ENCODE measurements at places on chromosomes 13 and 19. TPM values are rescaled to one million over a fixed set of nuclear protein-coding genes. Genes with fewer than 3 reads are reported as not detected.

DNA sequence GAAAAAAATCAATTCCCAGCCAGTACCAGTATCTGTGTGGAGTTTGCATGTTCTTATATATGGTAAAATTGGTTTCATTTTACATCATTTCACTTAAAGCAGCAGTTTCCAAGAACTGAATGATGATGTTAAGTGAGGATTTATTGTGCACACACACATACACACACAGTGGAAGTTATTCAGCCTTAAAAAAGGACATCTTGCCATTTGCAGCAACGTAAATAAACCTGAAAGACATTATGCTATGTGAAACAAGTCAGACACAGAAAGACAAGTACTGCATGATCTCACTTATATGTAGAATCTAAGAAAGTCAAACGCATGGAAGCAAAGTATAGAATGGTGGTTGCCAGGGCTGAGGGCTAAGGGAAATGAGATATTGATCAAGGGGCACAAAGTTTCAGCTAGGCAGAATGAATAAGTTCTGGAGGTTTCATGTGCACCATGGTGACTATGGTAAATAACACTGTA lies 5.3 kb downstream of the SIGLECL1 start:
- no peak for DNase-seq

- no peak for DNase-seq
Measured at GRCh38 chr19:19304186-19304965, 15.9 kb downstream of the SUGP1 start.

The MYH14 gene
- 81.4 TPM for total RNA-seq

GRCh38 chr13:69092615-69093322 lies 1014.9 kb upstream of the ATXN8OS start:
- DNase-seq = no peak

The TUBA3C gene
- total RNA-seq = not detected

The GJB6 gene
- not detected for total RNA-seq

DNA sequence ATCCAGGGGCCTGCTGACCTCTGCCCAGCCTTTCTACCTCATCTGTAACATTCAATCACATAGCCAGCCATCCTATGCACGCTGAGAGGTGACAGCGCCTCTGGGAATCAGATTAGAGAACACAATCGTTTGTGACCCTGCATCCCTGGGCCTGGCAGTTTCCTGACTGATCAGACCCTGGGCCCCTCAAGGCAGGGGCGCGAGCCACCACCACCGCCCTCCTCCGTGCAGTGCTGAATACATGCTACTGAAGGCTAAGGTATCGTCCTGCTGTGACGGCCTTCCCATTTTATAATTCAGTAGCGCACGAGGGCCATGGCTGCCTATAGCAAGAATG lies 1.3 kb downstream of the TMTC4 start:
- DNase-seq = peak; percentile 68

All from kidney (tissue), 22 donors.